Stimulated activated CD8-positive, alpha-beta memory T cell treated with anti-CD3 and anti-CD28 coated beads, Interleukin-15, amount 100 ng/mL, for 24 hours (primary cell): ENCODE measurements at places on chromosomes 7 and 10.

- DNase-seq: no peak
Observed at GRCh38 chr10:112835217-112835715, 114.8 kb upstream of the TCF7L2 start.

DNA sequence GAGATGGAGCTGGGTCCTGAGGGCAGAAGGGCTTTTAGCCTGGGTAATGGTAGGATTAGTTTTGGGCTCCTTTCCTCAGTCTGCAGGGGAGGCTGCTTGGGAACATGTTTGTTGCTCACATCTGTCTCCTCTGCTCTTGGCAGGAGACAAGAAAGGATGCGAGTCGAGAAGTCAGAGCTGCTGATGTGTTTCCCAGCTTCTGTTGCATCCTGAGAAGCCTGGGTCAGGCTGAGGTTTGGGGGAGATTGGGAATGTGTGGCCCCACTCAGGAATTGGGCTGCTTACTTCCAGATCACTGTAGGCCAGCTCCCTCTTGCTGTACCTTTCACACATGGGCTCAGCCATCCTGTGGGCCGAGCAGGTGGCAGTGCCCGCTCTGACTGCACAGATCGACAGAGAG, 79.2 kb downstream of the CCNY start:
- DNase-seq: no peak

DNA sequence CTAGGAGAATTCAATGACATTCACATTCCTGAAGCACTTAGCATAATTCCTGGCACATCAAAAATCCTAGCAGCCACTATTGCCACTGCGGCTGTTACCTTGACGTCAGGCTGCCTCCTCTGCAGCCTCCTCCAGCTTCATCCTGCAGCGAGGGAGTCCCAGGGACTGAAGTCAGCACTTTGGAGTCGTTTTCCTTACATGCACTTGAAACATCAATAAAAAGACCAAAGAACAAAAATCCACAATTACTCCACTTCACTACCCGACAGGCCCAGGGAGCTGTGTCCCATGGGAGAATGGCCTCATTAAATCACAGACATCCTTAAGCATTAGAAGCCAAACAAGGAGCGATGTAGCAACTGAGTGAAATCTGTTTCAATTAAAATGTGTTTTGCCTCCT, 48.6 kb upstream of the NANOS1 start:
- no peak for DNase-seq

GRCh38 chr7:502296-502695, 17.4 kb downstream of the PDGFA start:
- no peak for DNase-seq

- no peak for DNase-seq
Observed at GRCh38 chr7:138465046-138465445, 5.0 kb downstream of the TRIM24 start.

DNA sequence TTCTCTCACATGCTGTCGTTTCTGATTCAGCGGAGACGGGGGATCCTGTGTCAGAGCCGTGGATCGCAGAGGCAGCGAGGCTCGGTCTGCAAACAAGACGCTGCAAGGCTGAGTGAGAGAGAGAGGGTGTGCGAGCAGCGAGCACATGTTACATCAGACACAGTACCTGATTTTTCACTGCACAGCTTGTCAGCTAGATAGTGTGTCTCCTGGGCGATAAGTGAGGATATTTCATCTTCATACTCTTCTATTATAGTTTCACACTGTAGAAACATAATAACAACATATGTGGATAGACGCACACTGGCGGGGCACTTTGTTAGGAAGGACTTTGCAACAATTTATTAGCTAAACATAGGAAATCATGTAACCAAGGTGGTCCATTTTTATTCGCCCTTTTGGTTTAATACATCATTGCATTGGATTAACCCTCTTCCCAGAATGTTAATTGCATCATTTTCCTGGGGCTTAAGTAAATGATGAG, 39.5 kb downstream of the CNPY1 start:
- no peak for DNase-seq
